Stimulated activated CD4-positive, alpha-beta T cell treated with anti-CD3 and anti-CD28 coated beads, TNF-alpha, amount 100 ng/mL, for 24 hours (primary cell): ENCODE measurements at places on chromosomes 16 and 17.

DNA sequence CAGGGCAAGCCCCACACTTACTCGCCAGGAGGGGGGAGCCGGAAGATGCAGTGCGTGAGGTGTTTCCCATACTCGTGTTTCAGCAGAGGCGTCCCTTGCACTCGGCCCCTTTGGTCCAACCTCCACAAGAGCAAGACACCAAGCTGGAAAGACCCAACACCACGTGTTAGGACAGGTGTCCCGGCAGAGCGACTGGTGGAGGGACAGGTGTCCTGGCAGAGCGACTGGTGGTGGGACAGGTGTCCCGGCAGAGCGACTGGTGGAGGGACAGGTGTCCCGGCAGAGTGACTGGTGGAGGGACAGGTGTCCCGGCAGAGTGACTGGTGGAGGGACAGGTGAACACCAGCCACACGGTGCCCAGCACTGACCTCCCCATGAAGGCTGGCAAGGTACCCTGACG is 19.4 kb downstream of the IFT140 start:
- no peak for DNase-seq

DNA sequence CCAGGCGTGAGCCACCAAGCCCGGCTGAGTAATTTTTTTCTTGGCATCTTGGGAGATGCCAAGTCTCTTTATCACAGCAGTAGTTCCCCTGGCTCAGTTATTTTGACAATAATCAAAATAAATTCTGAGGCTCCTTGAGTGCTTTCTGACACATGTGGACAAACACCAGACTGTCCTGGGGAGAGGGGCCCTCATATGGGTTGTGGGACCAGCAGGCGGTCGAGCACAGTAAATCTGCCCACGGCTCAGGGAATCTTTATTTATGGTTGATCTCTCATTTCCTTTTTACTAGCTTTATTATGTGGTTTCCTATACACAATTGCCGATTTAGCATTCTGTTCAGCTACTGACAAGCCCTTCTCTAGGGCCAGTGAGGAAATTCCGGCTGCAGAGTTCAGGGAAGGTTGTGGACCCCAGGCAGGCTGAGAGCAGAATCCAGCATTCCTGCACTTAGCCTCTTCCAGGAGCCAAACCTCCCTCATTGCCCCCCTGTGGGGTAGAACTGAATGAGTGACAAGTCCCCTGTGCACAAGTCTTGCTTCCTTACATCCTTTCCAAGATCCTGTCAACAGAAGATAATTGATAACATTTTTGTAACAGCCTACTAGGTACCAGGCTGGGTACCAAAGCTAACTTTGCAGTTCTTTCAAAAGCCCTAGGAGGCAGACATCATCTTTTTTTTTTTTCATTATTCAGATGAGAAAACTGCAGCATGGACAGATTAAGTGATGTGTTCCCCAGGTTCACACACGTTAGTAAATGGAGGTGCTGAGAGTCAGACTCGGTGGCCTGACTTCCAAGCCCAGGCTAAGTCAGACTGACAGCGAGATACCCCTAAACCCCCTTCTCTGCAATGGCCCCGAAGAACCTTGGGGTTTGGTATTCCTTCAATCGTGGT is 40.2 kb downstream of the HS3ST3B1 start:
- DNase-seq = no peak

DNA sequence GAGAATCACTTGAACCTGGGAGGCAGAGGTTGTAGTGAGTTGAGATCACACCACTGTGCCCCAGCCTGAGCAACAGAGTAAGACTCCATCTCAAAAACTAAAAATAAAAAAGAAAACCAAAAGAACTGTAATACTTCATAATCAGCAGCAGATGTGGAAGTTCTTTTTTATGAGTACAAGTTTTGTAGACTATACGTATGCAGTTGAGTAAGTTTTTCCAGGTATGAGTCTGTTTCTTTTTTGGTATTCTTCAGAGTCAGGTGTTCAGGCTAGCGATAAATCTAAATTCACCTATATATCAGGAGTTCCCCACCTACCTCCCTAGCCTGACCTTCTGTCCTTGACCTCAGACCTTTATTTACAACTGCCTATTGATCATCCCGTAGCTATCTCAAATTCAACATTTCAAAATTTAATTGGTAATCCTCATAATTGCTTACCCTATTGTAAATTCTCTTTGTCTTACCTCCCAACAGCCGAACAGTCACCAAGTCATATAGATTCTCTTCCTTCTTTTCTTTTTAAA is 10.7 kb downstream of the DCTN5 start:
- no peak for DNase-seq

DNA sequence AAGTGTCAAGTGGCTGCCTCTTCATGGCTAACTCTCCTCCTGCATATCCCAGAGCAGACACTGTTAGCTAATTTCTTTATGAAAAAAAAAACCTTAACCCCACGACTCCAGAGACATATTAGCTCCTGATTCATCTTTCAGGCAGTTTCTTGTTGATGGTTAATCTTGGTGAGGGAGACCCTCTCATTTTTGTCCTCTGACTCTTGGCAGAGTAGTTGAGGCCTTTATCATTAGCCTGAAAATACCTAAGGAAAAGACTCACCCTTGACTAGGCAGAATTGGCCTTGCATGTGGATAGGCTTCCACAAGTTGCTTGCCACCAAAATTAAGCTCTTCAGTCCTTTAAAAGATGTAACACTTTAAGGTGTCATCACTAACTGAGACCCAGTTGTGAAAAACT is 4.0 kb downstream of the CRYBA1 start:
- no peak for DNase-seq

GRCh38 chr17:74856112-74856511 is 3.6 kb downstream of the GRIN2C start:
- DNase-seq = no peak

GRCh38 chr16:86040496-86040895 is 141.5 kb downstream of the IRF8 start:
- DNase-seq = no peak

DNA sequence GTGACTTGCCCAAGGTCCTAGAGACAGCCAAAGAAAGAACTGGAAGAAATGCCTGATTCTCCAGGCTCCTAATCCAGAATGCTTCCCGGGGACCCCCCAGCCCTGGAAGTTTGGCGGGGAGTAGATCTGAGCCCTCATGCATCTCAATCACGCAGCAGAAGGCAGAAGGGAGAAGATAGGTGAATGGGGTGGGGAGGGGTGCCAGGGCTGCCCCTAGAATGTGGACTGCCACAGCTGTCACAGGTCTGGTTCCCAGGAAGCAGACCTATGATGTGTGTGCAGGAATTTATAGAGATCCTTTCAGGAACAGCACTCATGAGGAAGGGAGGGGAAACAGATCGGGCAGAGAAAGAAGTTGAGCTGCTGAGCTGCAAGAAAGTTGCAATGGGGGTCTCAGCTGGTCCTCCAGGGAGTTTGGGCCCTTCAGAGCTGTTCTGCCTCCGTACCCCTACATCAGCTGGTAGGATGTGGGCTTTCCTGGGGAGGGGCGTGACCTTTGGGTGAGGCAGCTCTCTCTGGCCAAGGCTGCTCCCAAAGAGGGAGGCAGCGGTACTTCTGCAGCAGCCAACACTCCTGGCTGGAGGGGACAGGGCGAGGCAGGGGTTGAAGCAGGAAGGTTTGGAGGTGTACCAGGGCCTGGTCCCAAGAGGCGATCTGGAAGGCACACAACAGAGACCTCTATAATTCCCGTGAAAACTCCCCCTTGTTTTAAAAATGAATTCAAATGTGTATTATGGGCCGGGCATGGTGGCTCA is 43.4 kb downstream of the DNAH9 start:
- no peak for DNase-seq

DNA sequence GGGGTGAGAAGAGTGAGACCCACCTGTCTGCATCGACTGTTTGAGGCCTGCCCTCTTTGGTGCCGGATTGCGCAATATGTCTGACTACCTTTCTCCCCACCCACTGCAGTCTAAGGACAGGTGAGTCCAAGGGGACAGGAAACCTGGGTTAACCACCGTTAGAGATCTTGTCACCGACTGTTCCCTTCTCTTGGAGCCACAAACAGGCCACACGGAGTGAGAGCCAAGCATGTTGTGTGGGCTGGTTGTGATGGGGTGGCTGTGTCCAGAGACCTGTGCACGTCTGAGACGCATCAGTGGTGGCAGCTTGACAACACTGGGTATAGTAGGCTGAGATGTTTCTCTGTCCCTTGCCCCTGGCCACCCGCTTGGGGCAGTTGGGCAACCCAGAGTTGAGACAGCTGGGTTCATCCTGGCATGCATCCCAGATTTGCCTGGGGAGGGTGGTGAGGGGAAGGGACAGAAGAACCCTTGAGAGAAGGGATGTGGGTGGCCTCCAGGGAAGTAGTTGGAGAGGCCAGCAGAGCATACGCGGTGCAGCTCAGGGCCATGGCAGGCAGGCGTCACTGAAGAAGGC is 21.4 kb downstream of the MPRIP start:
- DNase-seq = no peak

DNA sequence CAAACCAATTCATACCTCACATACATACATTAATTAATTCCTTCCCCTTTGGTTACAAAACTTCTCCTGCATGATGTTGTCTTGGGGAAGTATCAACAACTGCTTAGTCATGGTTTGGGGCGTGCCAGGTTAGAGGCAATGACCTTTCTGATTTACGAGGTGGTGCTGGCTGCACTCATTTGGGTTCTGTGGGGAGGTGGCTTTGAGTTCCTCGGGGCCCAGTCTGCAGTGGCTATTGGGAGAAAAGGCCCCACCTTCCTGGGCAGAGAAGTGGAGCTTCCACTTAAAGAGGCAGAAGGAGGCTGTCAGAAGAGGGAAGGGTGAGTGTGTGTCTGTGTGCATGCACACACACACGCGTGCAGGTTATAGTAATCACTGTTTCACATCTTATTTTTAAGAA is 10.2 kb upstream of the ETV4 start:
- DNase-seq = no peak

GRCh38 chr17:61261001-61261637 is 138.5 kb upstream of the TBX2 start:
- DNase-seq = no peak

DNA sequence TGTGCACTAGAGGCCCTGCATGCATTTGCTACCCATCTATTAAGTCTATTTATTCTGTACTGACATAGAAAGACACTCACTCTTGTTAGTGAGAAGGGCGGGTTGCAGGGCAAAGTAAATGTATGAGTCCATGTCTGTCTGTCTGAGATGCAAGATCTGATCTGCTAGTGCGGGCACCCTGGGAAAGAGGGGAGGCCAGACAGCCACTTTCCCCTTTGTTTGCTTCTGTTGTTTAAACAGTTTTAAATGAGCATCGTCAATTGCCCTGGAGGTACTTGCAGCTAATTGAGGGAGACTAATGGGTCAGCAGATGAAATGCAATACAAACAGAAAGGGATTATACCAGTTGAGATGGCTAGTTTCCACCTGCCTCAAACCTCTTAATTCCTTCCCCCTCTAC is 24.9 kb downstream of the SCNN1G start:
- no peak for DNase-seq

GRCh38 chr16:72094266-72094610 is 591 bp downstream of the DHX38 start:
- no peak for DNase-seq

- no peak for DNase-seq
Measured at GRCh38 chr16:27428026-27428785, 26.2 kb downstream of the IL21R start.

GRCh38 chr16:82389956-82390650 is 220.1 kb upstream of the MPHOSPH6 start:
- no peak for DNase-seq

- no peak for DNase-seq
Measured at GRCh38 chr17:37702598-37702997, 42.3 kb downstream of the HNF1B start.

- peak; percentile 2 for DNase-seq
Measured at GRCh38 chr17:74601944-74602572, 10.0 kb upstream of the CD300LD start.

GRCh38 chr17:34720760-34721159 is 141.4 kb downstream of the TMEM132E start:
- DNase-seq = no peak

DNA sequence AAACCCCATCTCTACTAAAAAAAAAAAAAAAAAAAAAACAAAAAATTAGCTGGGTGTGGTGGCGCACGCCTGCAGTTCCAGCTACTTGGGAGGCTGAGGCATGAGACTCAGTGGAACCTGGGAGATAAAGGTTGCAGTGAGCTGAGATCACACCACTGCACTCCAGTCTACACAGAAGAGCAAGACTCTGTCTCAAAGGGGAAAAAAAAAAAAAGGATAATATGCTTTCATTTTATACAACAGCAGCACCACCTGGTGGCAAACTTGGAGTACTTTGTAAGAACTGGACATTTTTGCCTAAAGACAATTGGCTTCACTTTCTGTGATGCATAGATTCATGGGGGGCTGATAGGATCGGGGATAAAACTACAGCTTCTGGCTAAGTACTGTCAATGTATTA is 8.5 kb downstream of the CHTF8 start:
- DNase-seq = peak; percentile 43

- no peak for DNase-seq
Measured at GRCh38 chr16:53855511-53855910, 151.6 kb downstream of the FTO start.

GRCh38 chr17:12730931-12731521 is 58.3 kb upstream of the ARHGAP44 start:
- DNase-seq = no peak

- DNase-seq = no peak
Measured at GRCh38 chr16:1980770-1981087, 540 bp downstream of the NOXO1 start.

GRCh38 chr16:89190150-89190958 is 10.0 kb downstream of the SLC22A31 start:
- no peak for DNase-seq

GRCh38 chr16:20969386-20969785 is 68.8 kb downstream of the LYRM1 start:
- DNase-seq = no peak

DNA sequence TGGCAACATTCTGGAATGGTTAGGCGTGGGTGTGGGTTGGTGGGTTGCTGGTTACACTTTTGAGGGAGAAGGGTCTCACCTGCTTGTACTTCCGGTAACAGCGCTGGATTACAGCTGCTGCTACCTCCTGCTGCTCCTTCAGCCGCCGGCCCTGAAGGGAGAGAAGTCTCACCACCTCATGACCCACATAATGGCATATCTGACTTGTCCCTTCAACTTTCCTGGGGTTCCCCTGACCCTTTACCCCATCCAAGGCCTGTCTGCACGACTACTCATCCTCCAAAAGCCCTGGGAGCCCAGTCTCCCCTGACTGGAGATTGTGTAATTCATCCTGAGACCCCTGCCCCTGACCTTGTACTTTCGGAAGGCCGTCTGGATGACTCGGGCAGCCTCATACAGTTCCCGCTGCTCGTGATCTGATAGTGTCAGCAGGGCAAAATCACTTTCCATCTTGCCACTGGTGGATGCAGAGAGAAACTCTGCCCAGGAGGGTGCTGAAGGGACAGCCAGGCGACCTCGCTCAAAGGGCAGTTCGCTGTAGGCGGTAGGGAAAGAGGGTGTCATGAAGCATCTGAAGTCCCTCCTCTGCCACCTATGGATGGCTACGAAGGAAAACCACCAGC is 2.0 kb upstream of the SPAG7 start:
- DNase-seq = no peak

GRCh38 chr17:47967607-47968252 is 3.2 kb upstream of the CDK5RAP3 start:
- no peak for DNase-seq

- DNase-seq = no peak
Measured at GRCh38 chr17:49588312-49588711, 12.6 kb downstream of the NXPH3 start.
